ENCODE measurements at places on chromosomes 1 and 21. TPM values are rescaled to one million over a fixed set of nuclear protein-coding genes. Genes with fewer than 3 reads are reported as not detected.

DNA sequence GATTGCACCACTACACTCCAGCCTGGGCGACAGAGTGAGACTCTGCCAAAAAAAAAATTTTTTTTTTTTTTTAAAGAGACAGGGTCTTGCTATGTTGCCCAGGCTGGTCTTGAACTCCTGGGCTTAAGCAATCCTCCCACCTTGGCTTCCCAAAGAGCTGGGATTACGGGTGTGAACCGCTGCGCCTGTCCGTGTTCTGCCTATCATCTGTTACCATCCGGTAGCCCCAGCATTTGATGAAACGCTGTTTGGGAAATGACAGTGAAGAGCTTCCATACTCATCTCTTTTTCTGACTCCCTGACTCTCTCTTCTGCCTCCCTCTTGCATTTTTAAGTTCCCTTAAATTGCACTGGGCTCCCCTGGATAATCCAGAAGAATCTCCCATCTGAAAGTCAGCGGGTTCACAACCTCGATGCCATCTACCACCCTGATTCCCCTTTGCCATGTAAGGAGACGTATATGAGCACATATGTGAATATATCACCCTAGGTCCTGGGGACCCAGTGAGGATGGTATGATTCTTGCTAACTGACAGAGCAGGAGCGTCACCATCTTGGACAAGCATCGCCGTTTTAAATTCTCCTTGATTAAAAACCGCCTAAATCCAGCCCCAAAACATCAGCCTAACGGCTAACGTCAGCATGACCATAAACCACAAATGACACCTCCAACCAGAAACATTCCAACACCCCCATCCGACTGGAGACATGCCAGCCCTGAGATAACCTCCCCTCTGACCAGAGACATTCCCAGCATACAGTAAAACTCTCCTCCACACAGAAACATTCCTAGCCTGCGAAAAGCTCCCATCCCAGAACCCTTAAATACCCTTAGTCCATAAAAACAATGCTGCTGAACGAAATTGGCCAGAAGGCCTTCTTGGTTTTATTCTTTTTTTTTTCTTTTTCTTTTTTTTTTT is 12.4 kb downstream of the TNFRSF8 start:
- DNase-seq: peak; percentile 77

GRCh38 chr1:203629507-203630082 is 3.0 kb downstream of the ATP2B4 start:
- peak; percentile 84 for DNase-seq

Gene LYPLAL1
- total RNA-seq: 33.7 TPM

GRCh38 chr1:88276163-88276562 is 407.9 kb upstream of the PKN2 start:
- DNase-seq: peak; percentile 43

- DNase-seq: no peak
Observed at GRCh38 chr1:36665478-36666080, 182.9 kb upstream of the CSF3R start.

Gene SELL
- total RNA-seq: under 0.01 TPM

DNA sequence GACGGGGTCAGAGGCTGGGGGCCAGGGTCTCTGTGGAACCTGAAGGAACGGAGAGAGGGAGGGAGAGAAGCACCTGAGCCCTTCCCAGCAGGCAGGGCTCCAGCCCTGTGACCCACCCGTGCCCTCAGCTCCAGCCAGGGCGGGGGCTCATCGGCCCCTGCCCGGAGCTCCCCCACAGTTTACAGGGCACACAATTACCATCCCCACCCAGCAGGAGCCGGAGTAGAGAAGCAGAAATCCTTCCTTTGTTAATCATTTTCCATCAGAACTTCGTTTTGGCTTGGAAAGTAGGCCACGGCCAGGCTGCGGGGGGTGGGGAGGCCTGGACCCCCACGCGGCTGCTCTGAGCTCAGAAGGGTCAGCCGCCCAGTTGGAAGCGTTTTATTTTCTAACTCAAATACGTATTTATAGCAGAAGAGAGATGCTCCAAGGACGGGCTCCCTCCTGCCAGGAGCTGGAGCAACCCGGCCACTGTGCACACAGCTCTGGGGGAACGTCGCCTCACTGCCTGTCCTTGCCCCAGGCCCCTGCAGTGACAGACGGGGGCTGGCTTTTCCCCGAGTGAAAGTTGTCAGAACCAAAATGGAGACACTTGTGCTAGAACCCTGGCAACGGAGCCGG is 42.7 kb upstream of the ADARB1 start:
- peak; percentile 65 for DNase-seq

DNA sequence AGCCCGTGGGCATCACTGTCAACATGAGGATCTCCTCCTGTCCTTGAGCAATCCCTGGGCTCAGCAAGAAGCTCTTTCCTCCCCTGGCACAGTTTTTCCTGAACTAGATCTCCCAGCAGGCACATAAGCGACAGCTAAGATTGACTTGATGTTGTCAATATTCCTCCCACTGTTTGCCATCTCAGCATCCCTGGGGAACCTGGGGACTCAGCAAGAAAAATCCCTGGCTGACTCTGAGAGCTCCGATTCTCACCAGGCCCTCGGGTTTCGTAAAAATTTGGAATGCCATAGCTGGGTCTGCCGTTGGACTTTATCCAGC is 687.2 kb downstream of the MATN1 start:
- no peak for DNase-seq

Gene OR6P1
- total RNA-seq: not detected

Gene TRIM67
- total RNA-seq: 0.29 TPM

Gene GLMN
- 15.0 TPM for total RNA-seq

Gene ACBD6
- total RNA-seq: 55.1 TPM

GRCh38 chr1:94061513-94062443 is 59.2 kb downstream of the ABCA4 start:
- peak; percentile 89 for DNase-seq

- no peak for DNase-seq
Observed at GRCh38 chr1:29984166-29984861, 739.1 kb downstream of the MATN1 start.

DNA sequence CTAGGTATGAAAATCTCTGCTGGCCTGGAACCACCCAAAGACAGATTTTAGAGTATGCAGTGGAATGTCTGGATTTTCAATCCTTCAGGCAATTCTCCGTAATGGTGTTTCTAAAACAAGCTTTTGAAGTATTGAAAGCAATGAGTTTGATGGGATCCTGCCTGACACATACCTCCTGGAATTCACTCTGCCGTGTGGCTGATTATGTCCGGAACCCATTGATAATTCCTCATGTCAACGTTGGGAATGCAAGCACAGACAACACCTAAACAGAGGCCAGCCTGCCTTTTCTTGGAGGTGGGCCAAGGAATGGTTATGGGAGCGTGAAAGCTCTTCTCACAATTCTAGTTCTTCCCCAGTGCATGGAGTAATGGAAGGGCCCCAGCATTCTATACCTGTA is 168.9 kb upstream of the HMCN1 start:
- no peak for DNase-seq

Gene TSPEAR
- not detected for total RNA-seq

Gene EPS8L3
- not detected for total RNA-seq

Gene FLG
- total RNA-seq: 4.4 TPM

DNA sequence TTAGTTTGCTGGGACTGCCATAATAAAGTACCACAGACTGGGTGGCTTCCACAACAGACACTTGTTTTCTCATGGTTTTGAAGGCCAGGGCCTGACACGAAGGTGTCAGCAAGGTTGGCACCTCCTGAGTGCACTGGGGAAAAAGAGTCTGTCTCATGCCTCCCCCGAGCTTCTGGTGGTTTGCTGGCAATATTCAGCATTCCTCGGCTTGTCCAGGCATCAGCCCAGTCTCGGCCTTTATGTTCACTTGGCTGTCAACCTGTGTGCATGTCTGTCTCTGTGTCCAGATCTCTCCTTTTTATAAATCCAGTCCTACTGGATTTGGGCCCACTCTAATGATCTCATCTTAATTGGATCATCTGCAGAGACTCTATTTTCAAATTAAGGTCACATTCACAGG is 72.6 kb downstream of the DOP1B start:
- DNase-seq: peak; percentile 13

DNA sequence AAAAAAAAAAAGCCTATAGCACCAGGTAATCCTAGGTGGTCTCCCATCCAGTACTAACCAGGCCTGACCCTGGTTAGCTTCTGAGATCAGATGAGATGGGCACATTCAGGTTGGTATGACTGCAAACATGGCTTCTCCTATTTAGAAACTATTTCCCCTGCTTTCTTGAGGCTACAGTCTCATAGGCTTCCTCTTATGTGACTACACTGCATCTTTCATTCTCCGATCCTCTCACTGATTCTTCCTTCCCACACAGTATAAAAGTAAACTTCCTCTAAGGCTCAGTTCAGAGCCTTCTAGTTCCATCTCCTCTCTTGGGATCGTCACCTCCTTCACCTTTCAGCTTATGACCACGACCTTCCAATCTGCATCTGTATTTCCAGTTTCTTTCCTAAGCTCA is 30.4 kb upstream of the RNF2 start:
- no peak for DNase-seq

Gene SEC16B
- 2.9 TPM for total RNA-seq

Gene CFHR4
- total RNA-seq: not detected

DNA sequence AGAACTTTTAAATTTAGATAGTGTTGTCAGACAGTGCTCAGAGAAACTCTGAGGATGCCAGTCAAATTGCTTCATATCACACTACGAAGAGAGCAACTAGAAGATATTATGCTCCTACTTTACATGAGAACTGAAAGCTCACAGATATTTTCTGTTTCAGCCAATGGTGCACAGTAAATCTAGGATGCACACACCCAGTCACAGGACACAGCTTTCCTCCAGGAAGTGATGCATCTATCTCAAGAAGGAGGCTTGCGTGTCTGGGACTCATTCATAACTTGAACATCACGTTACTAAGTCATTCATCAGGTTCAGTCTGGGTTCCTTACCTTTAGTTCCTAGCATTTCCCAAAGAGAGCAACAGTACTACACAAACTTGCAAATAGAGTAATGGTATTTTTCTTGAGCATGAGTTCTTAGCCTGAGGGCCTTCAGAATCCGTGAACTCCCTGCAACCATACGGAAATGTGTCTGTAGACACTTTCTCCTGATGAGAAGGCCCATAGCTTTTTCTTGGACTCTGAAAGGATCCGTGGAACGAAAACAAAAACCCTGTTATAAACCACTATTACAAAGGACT is 12.2 kb downstream of the ZNF697 start:
- peak; percentile 78 for DNase-seq

Gene MAGI3
- 7.2 TPM for total RNA-seq

- no peak for DNase-seq
Observed at GRCh38 chr1:55012661-55013060, 13.9 kb downstream of the BSND start.

DNA sequence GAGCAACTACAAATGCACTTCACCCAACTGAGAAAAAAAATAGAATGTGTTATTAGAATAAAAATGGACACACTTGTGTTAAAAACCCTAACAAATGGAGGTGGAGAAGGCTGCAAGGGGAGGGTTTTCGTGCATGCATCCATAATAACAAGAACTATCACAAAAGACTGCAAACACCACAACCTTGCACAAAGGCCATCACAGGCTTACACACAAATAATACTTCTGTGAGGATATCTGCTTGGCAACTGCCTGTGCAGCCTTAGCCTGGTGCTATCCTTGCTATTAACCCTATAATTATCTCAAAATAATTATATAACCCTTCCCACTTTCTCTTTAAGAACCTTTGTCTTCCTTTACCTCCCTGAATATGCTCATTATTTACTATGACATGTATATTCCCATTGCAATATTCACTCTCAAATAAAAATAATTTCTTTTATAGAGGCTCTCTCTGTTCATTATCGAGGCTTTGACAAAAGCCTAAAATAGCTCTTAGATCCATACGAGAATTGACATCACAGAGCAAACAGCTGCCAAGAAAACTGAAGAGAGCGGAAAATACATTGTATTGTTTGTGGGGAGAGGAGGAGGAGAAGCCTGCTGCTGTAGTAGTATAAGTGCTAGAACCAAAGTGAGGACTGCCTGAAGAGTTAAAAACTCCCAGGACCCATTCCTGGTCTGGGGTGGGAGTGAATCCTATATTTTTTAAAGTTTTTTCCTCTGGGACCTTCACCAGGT is 1768.7 kb downstream of the BRINP3 start:
- peak; percentile 22 for DNase-seq

GRCh38 chr1:62870148-62870547 is 86.2 kb downstream of the ATG4C start:
- no peak for DNase-seq

Gene TMCC2
- total RNA-seq: 2.9 TPM

GRCh38 chr1:232227306-232227705 is 402.6 kb downstream of the SIPA1L2 start:
- DNase-seq: no peak

GRCh38 chr1:17419626-17420328 is 19.7 kb downstream of the RCC2 start:
- peak; percentile 98 for DNase-seq

- peak; percentile 13 for DNase-seq
Observed at GRCh38 chr1:221234791-221235190, 355.5 kb downstream of the HLX start.

DNA sequence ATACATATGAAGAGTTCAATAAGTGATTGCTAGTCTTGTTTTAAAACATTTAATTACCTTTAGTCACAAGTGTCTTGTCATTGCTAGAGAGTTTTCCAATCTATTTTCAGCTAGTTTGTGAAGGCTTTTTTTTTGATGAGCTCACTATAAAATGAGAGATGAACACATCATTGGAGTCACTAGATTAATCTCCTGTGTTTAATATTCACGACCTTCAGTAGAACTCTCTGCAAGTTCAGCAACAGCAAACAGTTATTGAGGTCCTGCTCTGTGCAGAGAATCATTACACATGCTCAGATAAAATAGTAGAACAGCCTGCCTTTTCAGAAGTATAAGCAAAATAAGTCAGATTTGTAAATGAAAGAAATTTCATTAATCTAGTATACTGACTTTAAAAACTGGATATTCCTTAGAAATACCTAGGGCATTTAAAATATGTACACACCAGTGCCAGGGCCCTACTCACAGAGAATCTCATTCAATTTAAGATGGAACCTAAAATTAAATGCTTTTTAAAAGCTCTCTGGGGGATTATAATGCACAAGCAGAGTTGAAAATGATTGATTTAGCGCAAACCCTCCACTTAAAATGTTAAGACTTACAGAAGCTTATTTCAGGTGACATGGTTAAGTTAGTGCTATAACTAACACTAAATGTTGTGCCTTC is 30.5 kb downstream of the KRTAP20-3 start:
- DNase-seq: no peak

Gene CLCA1
- total RNA-seq: not detected

Gene GJA4
- not detected for total RNA-seq

- DNase-seq: no peak
Observed at GRCh38 chr1:203554071-203554470, 60.1 kb downstream of the OPTC start.

DNA sequence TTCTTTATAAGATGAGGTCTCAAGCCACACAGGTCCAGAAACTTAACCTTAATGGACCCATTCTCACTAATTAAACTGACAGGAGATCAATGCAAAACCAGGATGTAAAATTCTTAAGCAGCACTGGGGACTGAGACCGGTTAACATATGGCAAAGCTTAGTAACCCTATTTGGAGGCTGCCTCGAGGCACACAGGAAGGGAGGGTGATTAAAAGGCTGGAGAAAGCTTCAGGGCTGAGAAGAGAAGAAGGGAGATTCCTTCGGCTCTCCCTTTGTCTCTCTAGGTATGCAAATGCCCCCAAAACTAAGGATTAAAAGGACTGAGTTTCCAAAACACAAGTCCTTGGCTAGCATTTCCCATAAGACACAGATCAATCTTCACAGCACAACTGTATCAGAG is 120.8 kb upstream of the DSCAM start:
- DNase-seq: no peak

Gene BCAR3
- 37.1 TPM for total RNA-seq

GRCh38 chr1:192860478-192861185 is 51.8 kb downstream of the RGS2 start:
- no peak for DNase-seq
